Stimulated activated CD8-positive, alpha-beta memory T cell treated with anti-CD3 and anti-CD28 coated beads, Interleukin-4, amount 100 ng/mL, for 4 hours (primary cell): ENCODE measurements at places on chromosomes 5 and 9.

DNA sequence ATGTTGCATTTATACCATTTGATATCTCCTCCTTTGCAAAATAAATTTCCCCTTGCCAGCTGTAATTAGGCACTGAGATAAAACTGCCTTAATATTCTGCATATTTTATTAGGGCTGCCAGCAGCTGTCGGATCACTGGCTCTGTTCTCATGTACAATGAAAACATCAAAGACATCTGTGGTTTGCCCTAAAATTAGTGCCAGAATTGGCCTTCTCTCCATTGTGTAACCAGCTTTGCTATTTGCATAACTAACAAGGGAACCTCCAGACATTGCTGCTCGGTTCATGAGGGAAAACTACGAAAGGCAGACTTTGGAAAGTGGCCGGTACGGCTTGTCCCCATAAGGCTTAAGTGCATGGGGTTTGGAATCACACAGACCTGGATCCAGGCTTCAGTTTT lies 45.5 kb upstream of the KIF2A start:
- no peak for DNase-seq

- DNase-seq: no peak
Measured at GRCh38 chr9:14209399-14210345, 104.3 kb downstream of the NFIB start.

DNA sequence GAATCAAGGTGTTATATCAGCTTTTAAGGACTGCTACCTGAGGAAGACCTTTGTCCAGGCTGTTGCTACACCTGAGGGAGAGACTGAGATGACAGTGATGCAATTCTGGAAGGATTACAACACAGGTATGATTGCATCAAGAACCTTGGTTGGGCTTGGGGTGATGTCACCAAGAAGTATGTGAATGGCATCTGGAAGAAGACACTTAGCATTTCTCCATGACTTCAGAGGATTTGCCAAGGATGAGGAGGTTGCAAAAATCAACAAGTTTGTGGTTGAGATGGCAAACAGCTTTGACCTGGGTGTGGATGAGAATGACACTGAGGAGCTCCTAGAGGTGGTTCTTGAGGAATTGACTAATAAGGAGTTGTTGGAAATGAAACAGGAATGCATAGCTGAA lies 67.9 kb upstream of the PANK3 start:
- DNase-seq: no peak

GRCh38 chr9:6351737-6352136 lies 23.6 kb downstream of the TPD52L3 start:
- DNase-seq: no peak

GRCh38 chr5:176736931-176737745 lies 73.2 kb upstream of the UNC5A start:
- DNase-seq: no peak

DNA sequence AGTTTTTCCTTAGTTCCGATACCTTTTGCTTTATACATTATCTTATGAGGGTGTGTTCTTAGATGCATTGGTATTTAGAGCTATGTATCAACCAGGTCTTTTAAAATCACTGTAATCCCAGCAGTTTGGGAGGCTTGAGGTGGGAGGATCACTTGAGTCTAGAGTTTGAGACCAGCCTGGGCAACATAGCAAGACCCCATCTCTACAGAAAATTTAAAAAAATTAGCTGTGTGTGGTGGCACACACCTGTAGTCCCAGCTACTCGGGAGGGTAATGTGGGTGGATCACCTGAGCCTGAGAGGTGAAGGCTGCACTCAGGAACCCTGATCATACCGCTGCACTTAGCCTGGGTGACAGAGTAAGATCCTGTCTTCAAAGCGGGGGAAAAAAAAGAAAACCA lies 15.1 kb downstream of the SPIN1 start:
- DNase-seq: no peak

DNA sequence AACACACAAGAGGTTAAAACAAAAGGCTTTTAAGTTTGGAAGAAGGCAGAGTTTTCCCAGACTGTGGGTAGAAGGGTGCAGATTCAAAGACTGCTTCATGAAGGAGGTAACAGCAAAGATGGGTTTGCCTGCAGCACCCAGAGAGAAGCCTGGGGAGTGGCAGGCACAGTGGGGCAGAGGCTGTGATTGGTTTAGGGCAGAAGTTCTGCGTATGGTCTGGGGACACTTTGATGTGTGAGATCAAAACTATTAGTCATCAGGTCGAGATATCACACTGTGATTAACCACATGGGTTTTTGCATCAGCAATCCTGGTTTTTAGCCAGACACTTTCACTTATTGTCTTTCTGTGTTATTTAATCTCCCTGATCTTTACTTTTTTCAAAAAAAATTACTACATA lies 188.8 kb upstream of the GLRA1 start:
- DNase-seq: no peak

- DNase-seq: no peak
Measured at GRCh38 chr5:157335534-157336422, 69.9 kb downstream of the CYFIP2 start.

DNA sequence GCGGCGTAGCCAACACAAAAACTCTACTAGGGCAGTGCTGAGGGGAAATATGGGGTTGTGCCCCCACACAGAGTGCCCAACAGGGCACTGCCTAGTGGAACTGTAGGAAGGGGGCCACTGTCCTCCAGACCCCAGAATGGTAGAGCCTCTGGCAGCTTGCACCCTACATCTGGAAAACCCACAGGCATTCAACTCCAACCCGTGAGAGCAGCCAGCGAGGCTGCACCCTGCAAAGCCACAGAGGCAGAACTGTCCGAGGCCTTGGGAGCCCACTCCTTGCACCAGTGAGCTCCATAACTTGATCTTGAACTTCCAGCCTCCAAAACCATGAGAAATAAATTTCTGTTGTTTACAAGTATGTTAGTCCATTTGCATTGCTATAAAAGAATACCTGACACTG lies 27.7 kb downstream of the GRAMD2B start:
- DNase-seq: no peak

- no peak for DNase-seq
Measured at GRCh38 chr9:129459547-129460322, 161.2 kb downstream of the C9orf50 start.

DNA sequence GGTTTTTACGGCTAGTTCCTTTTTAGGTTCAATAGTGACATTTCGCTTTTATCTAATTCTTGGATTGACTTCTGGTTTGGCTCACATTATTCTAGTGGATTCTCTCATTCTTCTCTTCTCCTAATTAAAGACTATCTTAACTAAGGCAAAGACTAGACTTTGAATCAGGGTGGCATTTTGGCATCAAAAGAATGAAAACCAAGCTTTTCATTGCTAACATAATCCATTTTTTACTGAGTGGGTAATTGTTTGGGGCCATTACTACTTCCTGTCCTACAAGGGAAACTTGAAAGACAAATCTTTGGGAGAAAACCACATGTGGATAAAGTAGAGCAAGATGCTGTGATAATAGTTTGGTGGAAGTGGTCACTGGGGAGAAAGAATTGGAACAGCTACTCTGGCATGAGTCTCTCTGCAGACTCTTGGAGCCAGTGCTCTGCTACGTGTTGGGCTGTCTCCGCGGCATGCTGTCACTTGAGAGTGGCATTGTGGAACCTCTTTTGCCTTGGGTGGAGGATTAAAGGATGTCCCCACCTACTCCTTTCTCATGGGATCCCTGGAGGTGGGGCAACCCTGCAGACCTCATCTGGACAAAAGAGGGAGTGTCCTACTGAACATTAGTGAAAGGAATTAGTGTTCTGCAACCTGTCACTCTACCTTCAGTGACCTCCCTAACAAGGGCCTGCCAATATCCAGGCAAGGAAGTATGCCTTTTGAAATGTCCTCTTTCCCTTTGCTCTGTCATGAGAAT lies 280.4 kb downstream of the PSAT1 start:
- DNase-seq: no peak

GRCh38 chr5:5332287-5332686 lies 90.2 kb upstream of the ICE1 start:
- DNase-seq: no peak

- no peak for DNase-seq
Measured at GRCh38 chr5:125410537-125411070, 664.2 kb upstream of the ZNF608 start.

DNA sequence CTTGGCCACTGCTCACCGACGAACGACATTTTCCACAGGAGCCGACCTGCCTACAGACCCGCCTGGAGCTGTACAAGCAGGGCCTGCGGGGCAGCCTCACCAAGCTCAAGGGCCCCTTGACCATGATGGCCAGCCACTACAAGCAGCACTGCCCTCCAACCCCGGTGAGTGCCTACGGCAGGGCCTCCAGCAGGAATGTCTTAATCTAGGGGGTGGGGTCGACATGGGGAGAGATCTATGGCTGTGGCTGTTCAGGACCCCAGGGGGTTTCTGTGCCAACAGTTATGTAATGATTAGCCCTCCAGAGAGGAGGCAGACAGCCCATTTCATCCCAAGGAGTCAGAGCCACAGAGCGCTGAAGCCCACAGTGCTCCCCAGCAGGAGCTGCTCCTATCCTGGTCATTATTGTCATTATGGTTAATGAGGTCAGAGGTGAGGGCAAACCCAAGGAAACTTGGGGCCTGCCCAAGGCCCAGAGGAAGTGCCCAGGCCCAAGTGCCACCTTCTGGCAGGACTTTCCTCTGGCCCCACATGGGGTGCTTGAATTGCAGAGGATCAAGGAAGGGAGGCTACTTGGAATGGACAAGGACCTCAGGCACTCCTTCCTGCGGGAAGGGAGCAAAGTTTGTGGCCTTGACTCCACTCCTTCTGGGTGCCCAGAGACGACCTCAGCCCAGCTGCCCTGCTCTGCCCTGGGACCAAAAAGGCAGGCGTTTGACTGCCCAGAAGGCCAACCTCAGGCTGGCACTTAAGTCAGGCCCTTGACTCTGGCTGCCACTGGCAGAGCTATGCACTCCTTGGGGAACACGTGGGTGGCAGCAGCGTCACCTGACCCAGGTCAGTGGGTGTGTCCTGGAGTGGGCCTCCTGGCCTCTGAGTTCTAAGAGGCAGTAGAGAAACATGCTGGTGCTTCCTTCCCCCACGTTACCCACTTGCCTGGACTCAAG lies 1.5 kb downstream of the CSF2 start:
- DNase-seq: no peak

GRCh38 chr9:14932231-14932630 lies 22.0 kb upstream of the FREM1 start:
- no peak for DNase-seq

- no peak for DNase-seq
Measured at GRCh38 chr5:76470976-76471375, 67.9 kb downstream of the IQGAP2 start.
